Trophoblast cell (in vitro differentiated cells and primary cell): ENCODE measurements at places on chromosomes 7 and 10.

DNA sequence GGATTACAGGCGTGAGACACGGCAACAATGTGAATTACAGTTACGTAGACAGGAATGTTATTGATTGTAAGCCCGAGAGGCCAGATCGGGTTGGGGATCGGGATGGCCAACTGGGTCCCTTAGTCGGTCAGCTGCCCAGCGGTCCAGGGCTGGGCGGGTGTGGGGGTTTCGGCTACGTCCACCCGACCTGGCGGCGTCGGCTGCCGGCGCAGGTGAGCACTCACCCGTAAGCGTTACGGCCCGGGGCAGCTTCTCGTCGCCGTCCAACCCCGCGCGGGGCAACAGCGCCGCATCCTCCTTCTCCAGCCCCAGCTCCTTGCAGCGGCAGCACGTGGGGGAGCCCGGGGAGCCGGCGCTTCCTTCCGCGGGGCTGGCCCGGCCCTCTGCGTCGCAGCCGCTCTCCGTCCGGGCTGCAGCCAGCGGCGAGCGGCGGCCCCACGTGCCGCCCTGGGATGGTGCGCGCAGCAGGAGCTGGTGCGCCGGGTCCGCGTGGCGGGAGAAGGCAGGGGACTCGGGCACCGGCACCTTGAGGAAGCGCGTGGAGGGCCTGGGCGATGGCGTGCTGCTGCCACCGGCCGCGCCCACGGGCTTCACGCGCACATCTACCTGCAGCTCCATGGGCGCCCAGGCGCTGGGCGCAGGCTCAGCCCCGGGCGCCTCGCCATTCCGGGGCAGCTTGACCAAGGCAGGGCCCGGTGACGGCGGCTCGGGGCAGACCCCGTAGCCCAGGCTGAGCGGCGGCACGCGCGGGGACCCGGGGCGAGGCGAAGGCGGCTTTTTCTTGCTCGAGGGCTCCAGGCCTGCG is 609 bp downstream of the KLRG2 start:
- peak; percentile 36 for DNase-seq

DNA sequence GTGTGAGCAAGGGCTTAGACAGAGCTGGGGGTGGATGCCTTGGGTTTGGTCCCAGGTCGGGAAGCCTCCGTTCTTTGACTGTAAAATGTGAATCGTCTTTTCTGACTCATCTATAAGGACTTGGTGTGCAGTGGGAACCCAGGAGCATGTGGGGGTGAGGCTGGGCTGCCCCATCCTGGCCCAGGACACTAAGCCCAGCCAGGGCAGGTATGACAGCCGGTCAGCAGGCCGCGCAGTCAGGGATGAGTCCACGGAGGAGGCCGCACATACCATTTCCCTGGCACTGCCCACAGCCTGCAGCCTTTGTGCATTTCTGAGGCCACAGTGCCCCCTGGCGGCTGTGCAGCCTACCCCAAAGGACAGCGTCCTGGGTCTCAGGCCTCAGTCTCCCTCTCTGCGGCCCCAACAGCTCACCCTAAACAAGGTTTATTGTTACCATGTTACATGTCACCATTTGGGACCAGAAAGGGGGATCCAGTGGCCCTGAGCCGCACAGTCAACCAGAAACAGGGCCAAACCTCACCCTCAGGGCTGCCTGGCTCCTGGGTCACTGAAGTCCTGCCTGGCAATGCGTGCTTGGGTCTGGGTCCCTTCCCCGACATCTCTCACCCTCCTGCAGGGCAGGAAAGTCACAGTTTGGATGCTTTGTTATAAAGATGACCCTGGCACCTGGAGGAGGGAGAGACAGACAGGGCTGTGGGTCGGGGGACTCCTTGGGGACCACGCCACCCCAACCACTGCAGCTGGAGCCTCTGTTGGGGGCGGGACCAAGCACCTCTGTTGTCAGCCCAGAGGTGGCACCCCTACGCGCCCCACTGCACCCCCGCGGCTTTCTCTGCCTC is 14.4 kb upstream of the SH2B2 start:
- DNase-seq = peak; percentile 89

- no peak for DNase-seq
These were observed 1.7 kb downstream of the NXPH1 start for GRCh38 chr7:8435095-8435494.

- DNase-seq = peak; percentile 4
These were observed 22.9 kb upstream of the CAMK2B start for GRCh38 chr7:44348300-44348699.

- DNase-seq = peak; percentile 43
These were observed 47.6 kb downstream of the SLIT1 start for GRCh38 chr10:97138174-97138573.
